ENCODE measurements at places on chromosomes 6 and 20. TPM values are rescaled to one million over a fixed set of nuclear protein-coding genes. Genes with fewer than 3 reads are reported as not detected.

Gene ABRACL
- total RNA-seq: 176 TPM

Gene TGM2
- 0.33 TPM for total RNA-seq

Gene EDN1
- total RNA-seq: 0.10 TPM

Gene CGA
- total RNA-seq: not detected

Gene UTRN
- total RNA-seq: 146 TPM

- no peaks in the 10 kb centered on the region for H3K27me3 ChIP-seq
- no peaks in the 10 kb centered on the region for H3K4me1 ChIP-seq
- H3K36me3 ChIP-seq: no peaks in the 10 kb centered on the region
- H3K4me3 ChIP-seq: no peak overlapping the region
- no peak for DNase-seq
These were observed 277.1 kb upstream of the EYS start for GRCh38 chr6:65984089-65984488.

- no peak for DNase-seq
- H3K4me3 ChIP-seq: no peak overlapping the region
- H3K4me1 ChIP-seq: peaks cover 11% of the 10 kb centered on the region
- H3K36me3 ChIP-seq: no peaks in the 10 kb centered on the region
These were observed 29.7 kb downstream of the SAYSD1 start for GRCh38 chr6:39085129-39085797.

DNA sequence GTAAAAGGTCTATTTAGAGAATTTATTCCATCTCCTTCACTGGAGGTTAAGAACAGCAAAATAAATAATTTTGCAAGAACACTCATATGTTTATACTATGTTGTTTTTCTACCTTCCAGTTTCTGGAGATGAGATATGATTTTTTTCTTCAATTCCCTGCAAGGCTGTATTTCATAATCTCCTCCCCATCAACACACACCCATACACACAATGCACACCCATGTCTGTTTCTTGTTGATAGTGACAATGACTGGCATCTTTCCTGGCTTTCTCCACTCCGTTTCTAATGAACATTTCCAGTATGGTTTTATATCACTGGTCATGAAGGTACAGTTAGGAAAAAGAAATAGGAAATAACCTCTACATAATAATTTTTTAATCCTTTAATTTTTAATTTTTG, 202.1 kb downstream of the ARHGAP18 start:
- DNase-seq: no peak
- no peaks in the 10 kb centered on the region for H3K27me3 ChIP-seq
- H3K4me3 ChIP-seq: no peak overlapping the region

- H3K4me3 ChIP-seq: no peak overlapping the region
- H3K36me3 ChIP-seq: peaks cover 13% of the 10 kb centered on the region
- H3K27ac ChIP-seq: no peak overlapping the region
- H3K27me3 ChIP-seq: no peaks in the 10 kb centered on the region
- no peak for DNase-seq
These were observed 14.9 kb downstream of the GHRH start for GRCh38 chr20:37246736-37247135.

DNA sequence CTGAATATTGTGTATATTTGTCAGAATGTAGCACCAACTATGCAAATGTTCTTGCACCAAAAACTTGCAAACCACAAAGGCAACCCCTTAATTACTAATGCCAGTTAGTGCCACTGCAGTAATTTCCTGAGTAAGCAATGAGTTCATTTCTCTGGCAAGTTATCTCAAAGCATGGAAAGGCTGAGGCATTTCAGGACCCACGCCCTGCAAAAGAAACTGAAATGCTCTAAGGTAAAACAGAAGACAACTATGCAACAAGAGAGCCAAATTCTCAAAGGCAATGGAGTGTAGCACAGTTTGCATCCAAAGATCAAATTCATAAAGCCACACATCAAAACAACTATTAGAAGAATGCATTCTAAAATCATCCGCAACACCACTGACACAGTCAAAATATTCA, 994.4 kb downstream of the EYS start:
- no peak overlapping the region for H3K27ac ChIP-seq
- no peak overlapping the region for H3K4me3 ChIP-seq
- no peaks in the 10 kb centered on the region for H3K36me3 ChIP-seq
- no peaks in the 10 kb centered on the region for H3K4me1 ChIP-seq
- no peak for DNase-seq

DNA sequence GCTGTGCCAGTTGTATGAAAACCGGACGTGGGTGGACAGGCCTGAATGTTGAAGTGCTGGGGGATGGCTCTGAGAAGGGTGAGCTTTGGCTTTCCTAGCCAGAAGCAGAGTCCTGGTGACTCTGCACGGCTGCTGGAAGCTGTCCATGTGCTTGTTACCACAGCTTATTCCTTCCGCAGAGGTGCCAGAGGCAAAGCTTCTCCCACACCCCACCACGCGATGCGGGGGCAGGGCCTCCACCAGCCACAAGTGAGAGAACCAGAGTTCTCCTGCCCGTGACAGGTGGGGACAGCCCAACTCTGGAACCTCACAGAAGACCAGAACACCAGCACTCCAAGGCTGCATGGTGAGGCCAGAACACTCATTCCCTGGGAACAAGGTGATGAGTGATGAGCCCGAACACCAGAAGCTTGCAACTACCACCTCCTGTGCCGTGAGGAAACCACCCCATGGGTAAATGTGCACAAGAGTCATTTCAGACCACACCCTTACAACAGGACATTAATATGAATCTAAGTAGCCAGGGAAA, 36.7 kb downstream of the JAG1 start:
- H3K27me3 ChIP-seq: no peaks in the 10 kb centered on the region
- H3K4me3 ChIP-seq: no peak overlapping the region
- no peak for DNase-seq
- no peaks in the 10 kb centered on the region for H3K4me1 ChIP-seq

- H3K27ac ChIP-seq: no peak overlapping the region
- H3K36me3 ChIP-seq: no peaks in the 10 kb centered on the region
- no peak for DNase-seq
- no peaks in the 10 kb centered on the region for H3K4me1 ChIP-seq
These were observed 190.4 kb downstream of the PRL start for GRCh38 chr6:22106451-22106850.

DNA sequence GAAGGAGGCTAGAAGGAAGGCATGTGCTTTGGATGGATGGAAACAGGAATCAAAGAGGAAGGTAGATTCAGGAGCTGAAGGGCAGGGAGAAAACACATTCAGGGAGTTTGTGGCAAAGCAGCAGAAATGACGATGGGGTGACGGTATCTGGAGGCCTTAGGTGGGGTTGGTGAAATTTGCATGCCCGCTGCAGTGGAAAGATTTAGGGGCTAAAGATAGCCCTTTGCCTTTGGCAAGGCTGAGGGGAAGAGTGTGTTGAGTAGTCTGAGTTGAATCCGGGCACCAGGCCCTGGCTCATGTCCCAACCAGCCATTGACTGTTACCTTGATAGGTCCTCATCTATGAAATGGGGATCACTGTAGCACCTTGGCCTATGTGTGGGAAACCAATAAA, 1.3 kb downstream of the GZF1 start:
- DNase-seq: no peak
- H3K36me3 ChIP-seq: peaks cover 37% of the 10 kb centered on the region
- no peaks in the 10 kb centered on the region for H3K27me3 ChIP-seq
- peak overlapping the region; percentile 89 for H3K27ac ChIP-seq
- peaks cover 72% of the 10 kb centered on the region for H3K4me1 ChIP-seq

- peaks cover 24% of the 10 kb centered on the region for H3K36me3 ChIP-seq
- H3K4me3 ChIP-seq: no peak overlapping the region
- no peak for DNase-seq
- peaks cover 20% of the 10 kb centered on the region for H3K27me3 ChIP-seq
These were observed 105.0 kb downstream of the SCML4 start for GRCh38 chr6:107719160-107719559.

GRCh38 chr20:1308702-1309095, 20.2 kb downstream of the SDCBP2 start:
- DNase-seq: no peak
- no peak overlapping the region for H3K4me3 ChIP-seq
- no peak overlapping the region for H3K27ac ChIP-seq
- H3K4me1 ChIP-seq: peaks cover 2% of the 10 kb centered on the region
- H3K36me3 ChIP-seq: no peaks in the 10 kb centered on the region

DNA sequence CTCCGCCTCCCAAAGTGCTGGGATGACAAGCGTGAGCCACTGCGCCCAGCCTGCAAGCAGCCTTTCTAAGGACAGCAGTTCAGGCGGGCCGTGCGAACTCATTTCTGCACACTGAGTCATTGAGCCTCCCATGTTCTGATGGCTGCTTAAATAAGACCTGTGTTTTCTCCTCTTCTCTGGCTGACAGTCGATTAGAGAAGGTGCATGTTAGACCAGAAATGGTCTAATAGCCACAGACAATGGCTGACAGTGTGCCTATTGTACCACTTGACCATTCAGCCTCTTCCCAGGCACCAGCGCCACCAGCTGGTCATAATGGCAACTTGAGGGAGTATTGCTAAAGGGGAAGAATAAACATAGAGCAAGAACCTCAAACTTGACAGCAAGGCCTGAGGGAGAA, 6.2 kb downstream of the CST11 start:
- H3K27me3 ChIP-seq: peaks cover 4% of the 10 kb centered on the region
- H3K27ac ChIP-seq: no peak overlapping the region
- H3K4me3 ChIP-seq: no peak overlapping the region
- DNase-seq: peak; percentile 54

DNA sequence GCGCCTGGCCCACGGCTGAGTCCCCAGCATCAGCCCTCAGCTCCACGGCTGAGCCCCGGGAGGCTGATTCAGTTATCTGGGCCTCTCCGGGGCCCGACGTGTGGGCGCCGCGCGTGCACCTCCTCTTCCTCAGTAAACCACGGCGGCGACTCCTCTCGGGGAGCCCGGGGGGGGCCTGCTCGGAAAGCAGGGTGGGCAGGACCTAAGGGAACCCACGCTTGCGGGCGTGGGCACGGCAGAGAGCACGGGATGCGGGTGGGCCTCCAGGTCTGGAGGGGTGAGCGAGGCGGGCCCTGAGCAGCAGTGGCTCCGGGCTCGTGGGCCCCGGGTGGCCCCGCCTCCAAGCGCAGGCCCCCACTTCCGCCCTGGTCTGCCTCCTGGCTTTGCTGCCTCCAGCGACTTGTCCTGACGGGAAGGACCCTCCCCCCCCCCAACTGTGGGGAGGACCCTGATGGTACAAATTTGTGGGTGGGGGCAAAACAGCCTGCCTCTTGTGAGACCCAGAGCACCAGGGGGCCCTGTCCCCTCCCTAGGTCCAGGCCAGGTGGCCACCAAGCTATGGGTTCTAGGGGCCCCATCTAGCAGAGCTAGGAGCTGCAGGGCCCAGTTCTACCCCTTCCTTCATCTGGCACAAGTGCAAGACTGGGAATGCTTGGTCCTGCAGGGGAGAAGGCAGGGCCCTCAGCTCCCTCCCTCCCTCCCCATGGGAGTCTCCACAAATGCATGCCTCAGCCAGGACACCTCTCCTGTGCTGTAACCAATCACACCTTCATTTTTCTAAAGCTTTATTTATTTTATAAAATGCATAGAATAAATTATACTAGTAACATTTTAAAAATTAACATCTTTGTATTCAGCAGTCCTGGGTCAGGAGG, 16.9 kb downstream of the UCKL1 start:
- no peak overlapping the region for H3K27ac ChIP-seq
- H3K4me3 ChIP-seq: no peak overlapping the region
- no peaks in the 10 kb centered on the region for H3K27me3 ChIP-seq
- H3K4me1 ChIP-seq: peaks cover 27% of the 10 kb centered on the region
- no peak for DNase-seq

DNA sequence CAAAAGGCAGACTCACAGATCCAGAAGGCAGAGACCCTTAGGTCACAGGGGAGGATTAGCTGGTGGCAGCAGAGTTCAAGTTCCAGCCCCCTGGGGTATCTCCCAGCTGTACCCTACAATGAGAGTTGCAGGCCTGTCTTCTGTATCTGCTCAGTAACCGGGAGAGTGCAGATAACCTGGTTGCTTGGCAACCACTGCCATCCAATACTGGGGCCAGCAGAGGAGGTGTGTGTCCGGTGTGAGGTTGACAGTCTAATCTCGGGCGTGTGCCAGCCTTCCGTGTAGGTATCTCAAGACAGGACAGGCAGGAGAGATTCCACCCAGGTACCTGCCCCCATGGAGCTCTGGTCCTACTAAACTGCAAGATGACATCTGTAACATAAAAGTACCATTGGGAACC, 56.6 kb upstream of the TBC1D7 start:
- no peak overlapping the region for H3K27ac ChIP-seq
- H3K4me1 ChIP-seq: peaks cover 14% of the 10 kb centered on the region
- no peak for DNase-seq
- H3K27me3 ChIP-seq: no peaks in the 10 kb centered on the region
- no peak overlapping the region for H3K4me3 ChIP-seq
- peaks cover 3% of the 10 kb centered on the region for H3K36me3 ChIP-seq

GRCh38 chr6:134956032-134956431, 6.1 kb upstream of the ALDH8A1 start:
- H3K4me1 ChIP-seq: peaks cover 3% of the 10 kb centered on the region
- DNase-seq: no peak
- no peak overlapping the region for H3K4me3 ChIP-seq
- no peak overlapping the region for H3K27ac ChIP-seq

- no peaks in the 10 kb centered on the region for H3K36me3 ChIP-seq
- DNase-seq: no peak
- no peak overlapping the region for H3K4me3 ChIP-seq
These were observed 21.3 kb downstream of the PRR18 start for GRCh38 chr6:166286839-166287271.

DNA sequence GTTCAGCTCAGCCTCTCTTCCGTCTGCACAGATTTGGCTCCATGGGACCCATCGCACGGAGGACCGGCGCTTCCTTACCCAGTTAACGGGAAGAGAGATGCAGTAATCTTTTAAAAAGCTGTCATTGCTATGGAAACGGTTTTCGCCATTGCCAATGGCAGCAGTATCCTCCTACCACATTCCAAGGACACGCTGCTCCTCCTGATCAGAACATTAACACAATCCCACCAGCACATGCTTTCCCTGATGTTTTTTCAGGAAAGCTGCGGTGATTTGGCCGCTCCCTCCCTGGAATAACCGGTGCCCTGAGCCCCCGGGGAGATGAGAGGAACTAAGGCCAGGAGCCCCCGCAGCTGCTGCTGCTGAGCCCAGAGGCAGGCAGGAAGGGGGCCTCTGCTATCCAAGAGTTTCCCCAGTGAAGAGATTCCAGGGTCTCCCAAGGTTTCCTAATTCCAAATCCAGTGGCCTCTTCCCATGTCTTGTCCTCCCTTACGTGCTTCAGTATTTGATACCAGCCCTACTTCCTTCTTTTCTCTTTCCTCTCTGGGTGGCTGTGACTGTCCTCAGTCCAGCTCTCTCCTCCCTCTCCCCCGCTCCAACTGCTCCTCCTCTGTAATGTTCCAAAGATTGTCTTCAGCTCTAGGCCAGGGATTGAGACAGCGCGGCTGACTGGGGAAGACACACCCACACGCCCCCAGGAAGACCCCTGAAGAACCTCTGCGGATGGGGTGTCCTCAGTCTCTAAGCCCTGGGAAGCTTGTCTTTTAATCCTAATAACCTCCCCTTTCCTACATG, 2.6 kb downstream of the BNIP5 start:
- H3K4me3 ChIP-seq: no peak overlapping the region
- H3K4me1 ChIP-seq: peaks cover 9% of the 10 kb centered on the region
- peaks cover 42% of the 10 kb centered on the region for H3K27me3 ChIP-seq
- H3K27ac ChIP-seq: no peak overlapping the region
- H3K36me3 ChIP-seq: no peaks in the 10 kb centered on the region
